ENCODE measurements at places on chromosomes 16 and 17. TPM values are rescaled to one million over a fixed set of nuclear protein-coding genes. Genes with fewer than 3 reads are reported as not detected.

GRCh38 chr16:57878586-57878985, 76.3 kb upstream of the KIFC3 start:
- no peaks in the 10 kb centered on the region for H3K4me1 ChIP-seq
- no peak overlapping the region for H3K4me3 ChIP-seq
- no peak for DNase-seq
- H3K27ac ChIP-seq: no peak overlapping the region

DNA sequence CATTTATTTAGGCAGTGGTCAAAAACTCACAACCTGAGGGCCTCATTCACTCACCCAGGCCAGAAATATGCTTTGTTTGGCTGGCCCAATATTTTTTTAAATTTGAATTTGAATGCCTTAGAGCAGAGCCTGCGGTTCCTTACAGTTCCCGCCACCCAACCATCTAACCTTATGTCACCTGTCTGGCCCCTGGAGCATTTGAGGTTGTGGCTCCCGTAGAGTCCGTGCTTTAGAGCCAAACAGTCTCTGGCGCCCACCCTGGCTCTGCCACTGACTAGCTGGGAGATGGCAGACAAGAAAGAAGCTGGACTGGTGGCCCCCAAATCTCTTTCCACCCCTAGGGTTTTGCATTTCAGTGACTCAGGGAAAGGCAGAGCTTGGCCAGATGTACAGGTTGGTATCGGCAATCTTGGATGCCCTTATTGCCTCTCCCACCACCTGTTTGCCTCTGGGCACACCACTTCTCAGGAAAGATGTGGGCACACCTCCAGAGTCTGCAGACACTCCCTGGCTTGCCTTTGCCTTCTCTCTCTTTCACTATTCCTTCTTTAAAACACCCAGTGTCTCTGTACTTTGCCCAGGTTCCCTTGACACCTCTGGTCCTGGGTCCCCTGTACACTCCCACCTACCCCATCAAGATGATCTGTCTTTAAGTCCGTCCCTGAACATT, 1.9 kb upstream of the MAP3K14 start:
- peak overlapping the region; percentile 24 for H3K27ac ChIP-seq
- H3K4me3 ChIP-seq: no peak overlapping the region
- DNase-seq: no peak
- no peaks in the 10 kb centered on the region for H3K27me3 ChIP-seq

GRCh38 chr16:51569203-51569931, 418.3 kb upstream of the SALL1 start:
- H3K36me3 ChIP-seq: no peaks in the 10 kb centered on the region
- no peaks in the 10 kb centered on the region for H3K27me3 ChIP-seq
- no peak overlapping the region for H3K27ac ChIP-seq
- no peak overlapping the region for H3K4me3 ChIP-seq
- no peaks in the 10 kb centered on the region for H3K4me1 ChIP-seq
- DNase-seq: no peak

The COPRS gene
- total RNA-seq: 37.4 TPM

DNA sequence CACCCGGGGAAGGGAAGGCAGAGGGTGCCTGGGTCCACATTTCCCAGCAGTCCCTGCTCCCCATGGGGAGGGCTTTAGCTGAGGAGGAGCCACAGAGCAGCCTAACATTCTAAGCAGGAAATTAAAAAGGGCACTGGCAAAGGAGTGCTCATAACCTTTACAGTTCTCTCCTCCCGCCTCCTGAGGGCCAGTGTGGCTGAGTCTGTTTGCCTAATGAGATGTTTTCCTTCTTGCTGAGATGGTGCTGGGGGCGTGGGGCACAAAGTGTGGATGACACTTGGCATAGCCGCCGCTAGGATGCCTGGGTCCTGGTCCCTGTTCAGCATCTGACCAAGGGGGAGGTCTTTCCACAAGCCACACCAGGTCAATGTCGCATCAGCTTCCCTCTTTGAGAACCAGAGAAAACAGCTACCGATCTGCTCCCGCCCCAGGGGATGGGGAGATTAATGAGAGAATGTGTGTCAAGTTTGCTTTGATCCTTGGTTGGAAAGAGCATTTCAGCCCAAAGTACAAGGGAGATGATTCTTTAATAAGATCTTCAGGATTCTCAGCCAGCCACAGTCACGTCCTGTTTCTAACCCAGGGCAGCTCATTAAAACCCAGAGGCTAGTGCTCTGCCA, 5.8 kb downstream of the KIF18B start:
- no peaks in the 10 kb centered on the region for H3K36me3 ChIP-seq
- peak; percentile 22 for DNase-seq
- H3K27ac ChIP-seq: no peak overlapping the region
- H3K27me3 ChIP-seq: peaks cover 6% of the 10 kb centered on the region

The CCDC144A gene
- 14.1 TPM for total RNA-seq

DNA sequence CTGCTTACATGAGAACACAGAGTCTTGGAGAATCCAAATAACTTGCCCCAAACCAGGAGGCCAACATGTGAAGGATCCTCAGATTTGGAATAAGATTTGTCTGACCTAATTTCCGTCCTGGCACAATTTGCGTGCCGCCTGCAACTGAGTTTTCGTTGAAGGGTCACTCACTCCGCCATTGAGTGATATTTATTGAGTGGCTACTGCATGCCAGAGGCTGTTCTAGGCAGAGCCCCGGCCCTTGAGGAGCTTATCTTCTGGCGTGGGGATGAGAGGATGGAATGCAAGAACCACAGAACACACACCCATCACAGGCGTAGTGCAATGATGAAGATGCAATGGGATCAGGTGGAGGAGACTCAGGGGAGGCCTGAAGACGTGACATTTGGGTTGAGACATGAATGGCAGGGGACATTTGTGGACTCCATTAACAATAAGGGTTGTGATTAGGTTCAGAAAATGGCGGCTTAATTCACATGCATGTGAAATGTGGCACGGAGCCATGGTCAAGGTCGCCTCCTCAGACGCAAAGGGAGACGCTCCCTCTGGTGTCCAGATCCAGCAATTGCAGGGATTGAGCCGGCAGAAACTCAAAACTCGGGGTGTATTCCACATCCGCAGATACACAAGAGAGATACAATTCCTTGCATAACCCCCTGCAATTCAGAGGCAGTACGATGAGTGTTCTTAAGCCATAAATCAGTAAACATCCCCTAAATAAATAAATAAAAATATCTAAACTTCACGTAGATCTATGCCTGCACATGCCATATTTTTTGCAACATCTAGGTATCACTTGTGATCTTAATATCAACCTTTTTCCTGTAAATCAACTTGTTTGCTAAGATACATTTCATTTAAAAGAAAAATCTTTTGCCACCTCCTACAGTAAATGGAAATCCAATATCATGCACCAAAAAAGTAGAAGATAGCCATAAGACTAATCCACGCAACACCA, 57.9 kb upstream of the CACNG4 start:
- H3K4me3 ChIP-seq: no peak overlapping the region
- peak; percentile 88 for DNase-seq
- no peaks in the 10 kb centered on the region for H3K27me3 ChIP-seq
- no peaks in the 10 kb centered on the region for H3K36me3 ChIP-seq
- H3K4me1 ChIP-seq: peaks cover 12% of the 10 kb centered on the region
- no peak overlapping the region for H3K27ac ChIP-seq

GRCh38 chr17:71189493-71189831, 931.4 kb upstream of the SOX9 start:
- H3K27me3 ChIP-seq: no peaks in the 10 kb centered on the region
- H3K4me1 ChIP-seq: no peaks in the 10 kb centered on the region
- no peak overlapping the region for H3K4me3 ChIP-seq
- no peak overlapping the region for H3K27ac ChIP-seq

DNA sequence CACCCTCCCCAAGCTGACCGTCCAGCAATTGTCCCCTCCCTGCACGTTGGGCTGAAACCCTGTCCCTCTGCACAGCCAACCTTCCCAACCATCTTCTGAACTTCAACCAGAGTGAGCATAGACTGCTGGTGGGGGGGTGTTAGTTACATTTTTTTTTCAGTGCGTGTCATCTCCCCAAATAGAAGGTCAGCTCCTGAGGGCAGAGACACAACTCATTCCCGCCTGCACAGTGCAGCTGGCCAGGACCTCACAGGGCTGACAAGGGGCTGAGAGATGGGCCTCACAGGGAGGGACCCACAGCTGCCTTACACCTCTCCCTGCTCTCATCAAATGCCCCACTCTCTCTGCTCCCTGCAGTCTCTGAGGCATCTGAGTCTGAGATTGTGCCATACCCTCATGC, 8.4 kb downstream of the SRL start:
- no peaks in the 10 kb centered on the region for H3K27me3 ChIP-seq
- no peak for DNase-seq
- H3K4me3 ChIP-seq: no peak overlapping the region

- H3K27ac ChIP-seq: peak overlapping the region; percentile 71
- no peaks in the 10 kb centered on the region for H3K36me3 ChIP-seq
- no peaks in the 10 kb centered on the region for H3K27me3 ChIP-seq
- H3K4me1 ChIP-seq: peaks cover 34% of the 10 kb centered on the region
Observed at GRCh38 chr17:64443086-64443760, 5.7 kb upstream of the MILR1 start.

The PTX4 gene
- total RNA-seq: not detected

The LCAT gene
- 33.8 TPM for total RNA-seq

DNA sequence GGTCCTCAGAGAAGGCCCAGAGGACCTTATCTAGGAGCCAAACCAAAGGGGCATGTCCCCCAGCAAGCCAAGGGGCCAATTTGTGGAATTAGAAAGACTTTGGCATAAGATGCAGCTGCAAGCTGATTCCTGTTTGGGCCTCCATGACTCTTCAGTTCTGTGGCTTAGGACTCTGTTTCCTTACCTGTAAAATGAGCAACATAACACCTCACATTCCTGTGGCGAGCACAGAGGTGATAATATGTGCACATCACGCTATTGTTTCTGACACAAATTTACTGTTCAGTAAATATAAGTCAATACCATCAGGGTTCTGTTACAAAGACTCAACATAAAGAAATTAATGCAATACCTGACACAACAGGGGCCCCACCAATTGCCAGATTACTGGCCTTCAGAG, 57.7 kb downstream of the CDH11 start:
- DNase-seq: no peak
- no peaks in the 10 kb centered on the region for H3K27me3 ChIP-seq
- peaks cover 6% of the 10 kb centered on the region for H3K4me1 ChIP-seq
- H3K36me3 ChIP-seq: no peaks in the 10 kb centered on the region
- no peak overlapping the region for H3K4me3 ChIP-seq
- H3K27ac ChIP-seq: no peak overlapping the region

DNA sequence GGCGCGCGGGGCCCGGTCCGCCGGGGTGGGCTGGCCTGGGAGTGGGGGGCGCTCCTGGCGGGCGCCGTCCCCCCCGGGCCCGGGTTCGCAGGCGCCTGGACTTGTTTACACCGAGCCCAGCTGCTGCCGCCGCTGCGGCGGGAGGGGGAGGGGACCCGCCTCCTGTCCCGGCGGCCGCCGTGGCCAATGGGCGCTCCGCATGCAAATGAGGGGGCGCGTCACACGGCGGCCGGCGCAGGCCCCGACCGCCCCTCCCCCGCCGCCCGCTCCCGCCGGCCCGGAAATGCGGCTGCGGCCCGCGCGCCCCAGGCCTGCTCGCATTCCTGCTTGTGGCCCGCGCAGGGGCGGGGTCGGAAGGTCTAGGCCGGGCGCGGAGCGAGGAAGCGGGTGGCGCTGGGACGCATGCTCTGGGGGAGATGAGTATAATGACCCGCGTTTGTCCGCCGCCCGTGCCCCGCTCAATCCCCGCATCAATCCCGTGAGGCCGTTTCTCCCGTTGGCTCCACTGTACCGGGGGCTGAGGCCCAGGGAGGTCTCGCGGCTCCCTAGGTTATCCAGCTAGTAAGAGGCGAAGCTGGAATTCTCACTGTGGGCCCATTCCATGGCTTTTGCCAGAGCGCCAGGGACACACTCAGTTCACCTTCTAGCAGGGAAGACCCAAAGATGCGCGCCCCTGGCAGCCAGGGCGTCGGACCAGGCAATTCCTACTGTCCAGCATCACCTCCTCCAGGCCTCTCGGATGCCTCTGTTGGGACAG, at the start of gene YPEL3:
YPEL3 (minus strand) TSS at position 109 of the 757 bp plus-strand sequence. CDS start 731 bp downstream, outside the sequence.
- H3K27me3 ChIP-seq: no peaks in the 10 kb centered on the region
- peak within 1 kb of the TSS; percentile 86 for H3K4me3 ChIP-seq
- H3K27ac ChIP-seq: peak within 1 kb of the TSS; percentile 94
- H3K36me3 ChIP-seq: peaks cover 20% of the 10 kb centered on the region

GRCh38 chr17:41785091-41785858, 1.2 kb downstream of the JUP start:
- DNase-seq: no peak
- no peaks in the 10 kb centered on the region for H3K36me3 ChIP-seq
- H3K4me1 ChIP-seq: peaks cover 55% of the 10 kb centered on the region
- no peaks in the 10 kb centered on the region for H3K27me3 ChIP-seq
- H3K4me3 ChIP-seq: peak overlapping the region; percentile 84

DNA sequence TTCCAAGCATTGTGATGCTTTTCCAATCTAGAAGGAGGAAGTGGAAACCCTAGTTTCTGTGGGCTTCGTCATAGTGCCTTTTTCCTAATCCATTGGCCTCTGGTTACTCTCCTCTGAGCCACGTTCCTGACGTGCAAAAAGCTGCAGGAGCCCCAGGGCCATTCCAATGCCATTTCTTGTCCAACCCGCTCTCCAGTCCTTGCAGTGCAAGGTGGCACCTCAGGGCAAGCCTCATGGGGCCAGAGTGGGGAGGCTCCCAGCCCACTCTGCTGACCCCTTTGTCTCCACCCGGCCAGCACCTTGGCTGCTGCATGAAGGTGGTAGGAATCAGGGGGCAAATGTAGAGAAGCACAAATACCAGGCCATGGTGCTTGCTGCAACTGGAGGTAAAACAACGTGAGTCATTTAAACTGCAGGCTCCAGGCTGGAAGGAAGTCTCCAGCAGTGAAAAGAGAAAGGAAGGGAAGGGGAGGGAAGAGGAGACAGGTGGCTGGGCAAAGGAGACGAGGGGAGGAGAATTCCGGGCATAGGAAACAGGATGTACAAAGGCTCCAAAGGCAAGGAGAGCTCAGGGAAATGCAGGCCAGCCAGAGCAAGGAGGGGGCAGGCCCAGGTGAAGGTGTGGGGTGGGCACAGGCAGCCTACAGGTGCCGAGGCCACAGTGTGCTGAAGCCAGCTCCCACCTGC, 168.2 kb upstream of the TNRC6C start:
- peaks cover 22% of the 10 kb centered on the region for H3K27me3 ChIP-seq
- DNase-seq: no peak
- no peaks in the 10 kb centered on the region for H3K4me1 ChIP-seq
- no peaks in the 10 kb centered on the region for H3K36me3 ChIP-seq
